ENCODE measurements at places on chromosomes 1 and 21.

GRCh38 chr1:210328746-210329503 lies at the start of gene HHAT:
Gene HHAT (plus strand): TSS chr1:210328902. CDS start chr1:210348976, 20,074 bp downstream.
- H3K27ac ChIP-seq = peak within 1 kb of the TSS; percentile 72
- peaks cover 3% of the 10 kb centered on the region for H3K36me3 ChIP-seq
- H3K27me3 ChIP-seq = peaks cover 28% of the 10 kb centered on the region
- peak within 1 kb of the TSS; percentile 93 for H3K4me3 ChIP-seq

GRCh38 chr1:214290424-214291037 lies 9.6 kb downstream of the SMYD2 start:
- peaks cover 17% of the 10 kb centered on the region for H3K4me1 ChIP-seq
- H3K27me3 ChIP-seq = no peaks in the 10 kb centered on the region
- peaks cover 12% of the 10 kb centered on the region for H3K36me3 ChIP-seq
- no peak for DNase-seq
- H3K27ac ChIP-seq = no peak overlapping the region

DNA sequence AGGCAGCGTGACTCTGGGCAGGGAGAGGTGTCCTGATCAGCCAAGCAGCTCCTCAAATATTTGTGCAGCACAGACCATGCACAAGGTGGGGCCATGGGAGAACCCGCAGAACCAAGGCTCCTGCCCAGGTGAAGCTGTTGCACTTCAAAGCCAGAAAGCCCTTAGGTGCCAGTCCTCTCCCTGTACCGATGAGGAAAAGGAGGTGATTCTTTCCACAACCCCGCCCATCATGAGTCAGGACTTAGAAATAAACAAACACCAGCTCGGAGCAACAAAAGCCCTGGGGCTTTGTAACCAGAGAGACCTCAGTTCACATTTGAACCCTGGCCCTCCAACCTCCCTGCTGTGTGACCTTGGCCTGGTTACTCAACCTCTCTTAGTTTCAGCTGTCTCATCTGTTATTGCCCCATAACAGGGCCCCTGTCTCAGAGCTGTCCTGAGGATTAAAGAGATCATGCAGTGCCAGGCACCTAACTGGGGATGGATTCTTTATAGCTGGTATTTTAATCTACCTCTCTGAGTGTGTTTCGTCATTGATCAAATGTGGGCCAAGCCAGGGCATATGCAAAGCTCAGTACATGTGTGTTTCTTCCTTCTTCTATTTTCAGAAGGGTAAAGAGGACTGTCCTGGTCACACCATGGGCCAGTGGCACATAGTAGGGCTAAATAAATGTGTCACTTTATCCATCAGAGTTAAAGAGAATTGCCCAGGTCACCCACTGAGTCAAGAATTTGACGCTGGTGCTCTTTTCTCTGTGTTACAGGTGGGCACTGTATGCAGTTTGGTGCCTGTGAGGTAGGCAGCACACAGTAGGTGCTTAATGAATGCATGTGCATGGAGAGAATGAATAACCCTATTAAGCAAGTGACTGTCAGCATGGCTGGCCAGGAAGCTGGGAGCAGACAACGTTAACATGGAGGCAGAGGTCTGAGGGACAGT lies 1.4 kb downstream of the LDLRAD1 start:
- no peak overlapping the region for H3K4me3 ChIP-seq
- H3K27ac ChIP-seq = no peak overlapping the region
- no peaks in the 10 kb centered on the region for H3K4me1 ChIP-seq
- no peaks in the 10 kb centered on the region for H3K27me3 ChIP-seq
- no peaks in the 10 kb centered on the region for H3K36me3 ChIP-seq

DNA sequence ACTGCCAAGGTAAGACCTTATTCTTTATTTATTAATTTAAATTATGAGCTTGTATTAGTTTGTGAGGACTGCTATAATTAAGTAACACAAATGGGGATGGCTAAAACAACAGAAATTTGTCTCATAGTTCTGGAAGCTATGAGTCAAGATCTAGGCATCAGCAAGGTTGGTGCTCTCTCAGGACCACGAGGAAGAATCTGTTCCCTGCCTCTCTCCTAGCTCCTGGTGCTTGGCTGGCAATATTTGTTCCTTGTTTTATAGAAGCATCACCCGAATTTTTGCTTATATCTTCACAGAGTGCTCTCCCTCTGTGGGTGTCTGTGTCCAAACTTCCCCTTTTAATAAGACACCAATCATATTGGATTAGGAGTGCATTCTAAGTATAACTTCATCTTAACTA lies 41.4 kb upstream of the CCDC190 start:
- peaks cover 5% of the 10 kb centered on the region for H3K27me3 ChIP-seq
- H3K4me1 ChIP-seq = no peaks in the 10 kb centered on the region
- DNase-seq = no peak
- no peak overlapping the region for H3K27ac ChIP-seq

GRCh38 chr1:174408146-174408545 lies 39.6 kb upstream of the GPR52 start:
- no peak overlapping the region for H3K27ac ChIP-seq
- H3K36me3 ChIP-seq = peaks cover 9% of the 10 kb centered on the region
- no peaks in the 10 kb centered on the region for H3K4me1 ChIP-seq
- no peaks in the 10 kb centered on the region for H3K27me3 ChIP-seq
- H3K4me3 ChIP-seq = no peak overlapping the region

DNA sequence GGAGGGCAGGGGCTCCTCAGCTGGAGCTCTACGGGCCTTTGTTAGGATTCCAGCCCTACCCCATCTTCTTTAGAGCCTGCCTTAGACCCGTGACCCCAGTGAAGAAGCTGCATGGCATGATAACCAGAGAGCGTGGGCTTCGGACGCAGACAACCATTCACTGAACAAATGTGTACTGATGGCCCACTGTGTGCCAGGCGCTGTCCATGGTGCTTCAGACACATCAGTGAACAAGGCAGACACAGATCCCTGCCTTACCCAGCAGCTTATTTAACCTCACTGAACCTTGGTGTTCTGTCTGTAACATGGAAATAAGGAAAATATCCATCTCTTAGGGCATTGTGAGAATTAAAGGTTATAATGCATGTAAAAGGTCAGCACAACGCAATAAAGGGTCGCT lies 9.5 kb downstream of the CHIT1 start:
- H3K36me3 ChIP-seq = no peaks in the 10 kb centered on the region
- no peaks in the 10 kb centered on the region for H3K4me1 ChIP-seq
- no peak for DNase-seq
- no peak overlapping the region for H3K4me3 ChIP-seq

- no peak for DNase-seq
- no peak overlapping the region for H3K27ac ChIP-seq
- no peak overlapping the region for H3K4me3 ChIP-seq
- H3K27me3 ChIP-seq = peaks cover 3% of the 10 kb centered on the region
Observed at GRCh38 chr1:94851571-94851970, 31.4 kb downstream of the SLC44A3 start.

DNA sequence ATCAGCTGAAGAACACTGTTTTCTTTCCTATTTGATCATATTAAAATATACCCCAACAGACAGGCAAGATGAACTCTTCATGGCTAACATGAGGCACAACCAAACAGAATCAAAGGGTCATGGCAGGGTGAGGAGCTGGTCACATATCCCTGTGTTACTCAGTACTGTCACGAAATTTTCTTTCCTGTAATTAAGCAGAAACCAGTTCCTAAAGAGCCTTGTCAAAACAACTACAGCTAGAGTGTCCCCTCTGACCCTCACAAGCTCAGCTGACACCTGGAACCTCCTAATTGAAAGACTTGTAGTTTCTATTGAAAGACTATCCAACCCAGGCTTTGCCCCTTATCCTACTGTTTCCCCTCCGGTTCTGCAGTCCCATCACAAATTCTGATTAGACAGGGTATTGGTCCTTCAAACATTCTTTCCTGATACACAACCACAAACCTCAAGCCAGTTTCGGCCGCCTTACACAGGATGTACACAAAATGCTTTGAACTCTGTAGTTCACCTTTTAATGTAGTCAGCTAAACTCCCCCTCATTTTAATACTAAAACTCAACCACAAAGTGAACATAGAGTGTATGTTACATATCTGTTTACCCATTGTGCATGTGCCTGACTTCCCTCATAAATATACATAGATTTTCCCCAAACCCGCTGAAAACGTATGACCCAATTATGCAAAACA lies 651.9 kb downstream of the MRPL39 start:
- H3K4me1 ChIP-seq = peaks cover 7% of the 10 kb centered on the region
- peak overlapping the region; percentile 10 for H3K27ac ChIP-seq
- no peaks in the 10 kb centered on the region for H3K27me3 ChIP-seq
- no peaks in the 10 kb centered on the region for H3K36me3 ChIP-seq
- no peak overlapping the region for H3K4me3 ChIP-seq

DNA sequence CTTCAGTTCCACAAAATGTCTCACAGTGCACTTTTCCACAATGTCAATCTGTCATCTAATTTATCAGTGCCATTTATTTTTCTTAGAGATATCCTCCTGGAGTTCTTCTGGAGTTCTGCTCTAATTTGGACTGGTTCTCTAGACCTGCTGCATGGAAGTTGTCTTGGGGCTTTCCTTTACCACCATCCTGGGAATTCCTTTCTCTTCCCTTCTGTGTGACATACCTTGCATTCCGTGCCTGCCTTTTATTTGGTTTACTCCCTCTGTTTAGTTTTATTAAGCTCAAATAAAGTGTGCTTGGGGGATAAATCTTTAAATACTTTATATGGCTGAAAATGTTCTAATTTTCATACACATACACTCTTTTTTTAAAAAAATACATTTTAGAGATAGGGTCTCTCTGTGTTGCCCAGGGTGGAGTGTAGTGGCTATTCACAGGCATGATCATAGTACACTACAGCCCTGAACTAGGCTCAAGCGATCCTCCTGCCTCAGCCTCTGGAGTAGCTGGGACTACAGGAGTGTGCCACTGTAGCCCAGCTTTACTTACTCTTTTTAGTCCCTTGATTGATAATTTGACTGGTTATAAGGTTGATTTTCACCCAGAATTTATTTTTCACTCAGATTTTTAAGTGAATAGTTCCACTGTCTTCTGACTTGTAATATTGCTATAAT lies 14.4 kb downstream of the MTF2 start:
- H3K27ac ChIP-seq = no peak overlapping the region
- peaks cover 25% of the 10 kb centered on the region for H3K36me3 ChIP-seq
- H3K4me3 ChIP-seq = no peak overlapping the region
- no peak for DNase-seq
- peaks cover 16% of the 10 kb centered on the region for H3K4me1 ChIP-seq

GRCh38 chr1:244449936-244450508 lies 1.7 kb downstream of the ADSS2 start:
- H3K4me1 ChIP-seq = peaks cover 56% of the 10 kb centered on the region
- peaks cover 42% of the 10 kb centered on the region for H3K36me3 ChIP-seq
- H3K4me3 ChIP-seq = peak overlapping the region; percentile 90
- no peaks in the 10 kb centered on the region for H3K27me3 ChIP-seq
- no peak for DNase-seq
- H3K27ac ChIP-seq = peak overlapping the region; percentile 93

DNA sequence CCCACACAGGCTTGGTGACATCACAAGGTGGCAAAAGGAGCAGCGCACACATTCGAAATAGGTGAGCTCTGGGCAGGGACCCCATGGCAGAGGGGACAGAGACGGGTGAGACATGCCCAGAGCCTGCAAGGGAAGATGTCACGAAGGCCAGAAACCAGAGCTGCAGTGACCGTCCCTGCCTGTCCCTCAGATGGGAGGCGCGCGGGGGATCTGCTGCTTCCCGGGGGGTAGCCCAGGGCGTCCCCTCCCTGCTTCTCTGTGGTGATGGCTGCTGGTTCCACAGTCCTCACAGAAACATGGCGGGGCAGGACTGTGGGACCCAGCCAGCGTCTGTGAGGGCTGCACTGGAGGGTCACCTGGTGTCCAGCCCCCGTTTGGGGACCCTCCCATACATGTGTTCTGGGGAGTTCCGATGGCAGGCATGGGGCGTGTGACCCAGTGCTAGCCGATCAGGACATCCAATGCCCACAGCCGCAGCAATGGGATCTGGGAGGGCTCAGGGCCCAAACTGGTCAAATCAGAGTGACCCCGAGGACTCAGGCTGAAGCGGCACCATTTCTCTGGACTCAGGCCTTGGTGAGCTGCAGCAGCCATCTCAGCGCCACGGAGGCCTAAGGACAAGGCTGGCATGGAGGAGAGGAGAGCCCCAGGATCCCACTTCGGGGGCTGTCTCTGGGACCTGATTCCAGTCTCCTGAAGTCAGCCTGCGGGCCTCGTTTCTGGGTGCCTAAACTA lies 20.7 kb upstream of the SPSB1 start:
- H3K4me3 ChIP-seq = no peak overlapping the region
- DNase-seq = no peak
- peaks cover 3% of the 10 kb centered on the region for H3K36me3 ChIP-seq
- H3K27ac ChIP-seq = no peak overlapping the region

DNA sequence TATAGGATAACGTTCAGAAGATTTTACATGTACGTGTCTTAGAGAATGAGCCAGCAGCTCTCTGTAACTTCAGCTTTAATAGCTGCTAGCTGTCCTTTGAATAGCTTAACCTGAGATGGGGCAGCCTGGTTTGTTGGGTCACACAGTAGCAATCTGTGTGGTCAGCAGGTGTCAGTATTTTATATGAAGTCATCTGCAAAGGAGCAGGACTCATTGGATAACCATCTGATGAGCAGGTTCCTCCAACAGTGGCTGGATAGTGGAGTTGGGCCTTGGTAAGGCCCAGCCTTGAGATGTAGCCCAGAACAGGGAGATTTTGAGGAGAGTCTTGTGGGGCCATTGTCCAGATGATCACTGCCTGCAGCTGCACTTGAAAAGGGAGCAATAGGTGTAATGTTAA lies 6.4 kb downstream of the GSTM5 start:
- no peak for DNase-seq
- peaks cover 5% of the 10 kb centered on the region for H3K4me1 ChIP-seq
- H3K4me3 ChIP-seq = no peak overlapping the region
- H3K27ac ChIP-seq = no peak overlapping the region
- H3K36me3 ChIP-seq = no peaks in the 10 kb centered on the region

GRCh38 chr1:177274687-177275211 lies 104.0 kb downstream of the BRINP2 start:
- H3K36me3 ChIP-seq = no peaks in the 10 kb centered on the region
- H3K27ac ChIP-seq = no peak overlapping the region
- DNase-seq = no peak
- H3K27me3 ChIP-seq = no peaks in the 10 kb centered on the region
- no peak overlapping the region for H3K4me3 ChIP-seq
- no peaks in the 10 kb centered on the region for H3K4me1 ChIP-seq

- no peak overlapping the region for H3K4me3 ChIP-seq
- no peak for DNase-seq
- no peak overlapping the region for H3K27ac ChIP-seq
- H3K36me3 ChIP-seq = no peaks in the 10 kb centered on the region
- H3K4me1 ChIP-seq = peaks cover 9% of the 10 kb centered on the region
- peaks cover 54% of the 10 kb centered on the region for H3K27me3 ChIP-seq
Observed at GRCh38 chr1:910311-910880, 13.3 kb upstream of the SAMD11 start.

- no peaks in the 10 kb centered on the region for H3K36me3 ChIP-seq
- H3K4me3 ChIP-seq = no peak overlapping the region
- DNase-seq = no peak
- H3K4me1 ChIP-seq = peaks cover 3% of the 10 kb centered on the region
- H3K27me3 ChIP-seq = peaks cover 9% of the 10 kb centered on the region
Observed at GRCh38 chr21:36639769-36640168, 59.1 kb upstream of the SIM2 start.

- no peak overlapping the region for H3K4me3 ChIP-seq
- H3K36me3 ChIP-seq = no peaks in the 10 kb centered on the region
- no peak overlapping the region for H3K27ac ChIP-seq
- H3K27me3 ChIP-seq = peaks cover 5% of the 10 kb centered on the region
- no peaks in the 10 kb centered on the region for H3K4me1 ChIP-seq
Observed at GRCh38 chr1:217921126-217921904, 290.2 kb downstream of the SPATA17 start.
